ENCODE measurements at places on chromosomes 5 and 9. TPM values are rescaled to one million over a fixed set of nuclear protein-coding genes. Genes with fewer than 3 reads are reported as not detected.

OLFM1 gene
- 6.5 TPM for total RNA-seq

PKD2L2 gene
- not detected for total RNA-seq

C9 gene
- total RNA-seq, result not detected

KCTD16 gene
- under 0.01 TPM for total RNA-seq

TGFBI gene
- total RNA-seq, result 386 TPM

MYOZ3 gene
- 0.39 TPM for total RNA-seq

C9orf78 gene
- total RNA-seq, result 22.8 TPM

OR1Q1 gene
- total RNA-seq, result not detected

SLC34A3 gene
- total RNA-seq, result not detected

CCDC192 gene
- total RNA-seq, result not detected

PCDHA13 gene
- total RNA-seq, result not detected

DPYSL3 gene
- 19.1 TPM for total RNA-seq

BBLN gene
- total RNA-seq, result 26.1 TPM

PCDHGC3 gene
- total RNA-seq, result 61.0 TPM

SCGB3A2 gene
- not detected for total RNA-seq
